ENCODE measurements at places on chromosomes 4 and X. TPM values are rescaled to one million over a fixed set of nuclear protein-coding genes. Genes with fewer than 3 reads are reported as not detected.

The ZBTB49 gene
- total RNA-seq, result 4.6 TPM

The ARHGAP4 gene
- 0.82 TPM for total RNA-seq

GRCh38 chr4:3879681-3880614 is 113.8 kb downstream of the ADRA2C start:
- DNase-seq, result no peak

DNA sequence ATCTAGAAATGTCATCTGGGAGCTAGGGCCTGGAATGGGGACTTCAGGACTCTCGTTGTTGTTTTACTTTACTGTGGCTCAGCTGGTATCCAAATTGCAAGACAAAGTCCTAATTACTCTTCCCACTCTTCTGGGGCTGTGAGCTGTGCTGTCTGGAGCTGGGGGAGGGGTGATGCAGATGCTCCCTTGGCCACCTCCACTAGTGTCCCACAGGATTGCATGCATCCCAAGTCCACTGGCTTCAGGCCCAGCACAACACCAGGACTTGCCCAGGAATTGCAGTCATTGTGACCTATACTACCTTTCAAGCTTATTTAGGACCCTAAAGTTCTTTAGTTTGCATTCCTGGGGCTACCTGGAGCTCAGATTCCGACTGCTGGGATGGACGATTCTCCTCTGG is 366.1 kb upstream of the FAM47C start:
- no peak for DNase-seq

GRCh38 chr4:6662591-6662990 is 22.1 kb downstream of the MRFAP1 start:
- DNase-seq, result no peak

GRCh38 chrX:130162094-130162735 is 3.4 kb downstream of the AIFM1 start:
- DNase-seq, result no peak

GRCh38 chr4:77877167-77877566 is 14.5 kb downstream of the MRPL1 start:
- DNase-seq, result no peak
